ENCODE measurements at places on chromosomes 2 and 18.

DNA sequence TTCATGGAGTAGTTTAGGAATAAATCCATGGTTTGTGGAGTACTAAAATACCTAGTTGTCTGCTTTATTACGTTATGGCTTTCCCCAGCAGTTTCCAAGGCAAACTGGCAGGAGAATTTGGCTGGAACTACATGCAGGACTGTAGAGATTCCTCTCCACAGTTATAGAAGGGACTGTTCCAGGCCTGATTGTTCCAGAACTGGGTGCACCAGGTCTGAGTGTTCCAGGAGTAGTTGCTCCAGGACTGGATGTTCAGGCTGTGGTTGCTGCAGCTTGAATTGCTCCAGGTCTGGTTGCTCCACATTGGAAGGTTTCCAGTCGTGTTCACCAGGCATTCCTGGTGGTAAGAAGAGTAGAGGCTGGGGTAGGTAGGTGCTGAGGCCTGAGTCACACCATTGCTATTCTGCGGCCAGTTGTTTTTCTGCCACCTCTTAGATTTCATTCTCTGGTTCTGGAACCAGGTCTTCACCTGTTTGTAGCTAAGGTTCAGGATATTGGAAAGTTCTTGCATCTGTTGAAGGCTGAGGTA lies 28.1 kb downstream of the SGPP2 start:
- no peak for DNase-seq

- DNase-seq: no peak
Observed at GRCh38 chr2:143471550-143471949, 342.3 kb downstream of the ARHGAP15 start.

DNA sequence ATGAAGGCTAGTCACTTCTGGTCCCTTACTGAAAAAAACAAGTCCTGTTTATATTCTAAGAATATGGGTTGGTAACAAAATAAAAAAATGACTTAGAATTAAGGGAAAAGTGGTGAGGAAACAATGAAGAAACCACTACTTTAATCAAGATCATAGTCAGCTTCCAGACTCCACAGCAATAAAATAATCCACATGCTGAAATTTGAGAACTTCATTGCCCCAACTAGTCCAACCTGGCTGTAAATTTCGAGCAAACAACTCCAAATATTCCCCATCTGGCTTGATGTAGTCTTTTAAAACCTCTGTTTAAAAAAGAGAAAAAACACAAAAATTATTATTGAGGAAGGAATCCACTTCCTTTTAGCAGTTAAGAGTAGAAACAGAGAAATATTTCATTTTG lies 32.5 kb downstream of the METTL4 start:
- DNase-seq: no peak

- no peak for DNase-seq
Observed at GRCh38 chr2:187962538-187962937, 329.1 kb upstream of the GULP1 start.

DNA sequence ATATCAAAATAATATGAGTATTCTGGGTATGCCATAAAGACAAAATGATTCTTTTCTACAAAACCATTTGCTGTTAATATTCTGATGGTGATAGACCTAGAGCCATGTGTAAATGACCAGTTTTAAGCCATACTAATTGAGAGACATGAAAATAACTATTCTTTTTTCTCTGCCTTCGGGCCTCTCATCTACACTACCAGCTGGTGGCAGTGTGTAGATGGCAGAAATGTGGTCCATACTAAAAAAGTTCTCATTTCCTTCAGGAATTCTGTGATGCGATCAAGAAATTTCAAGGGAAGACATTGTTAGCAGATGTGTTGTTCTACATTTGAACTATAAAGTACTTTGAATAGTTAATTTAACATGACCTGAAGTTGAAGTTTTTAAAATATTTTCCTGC lies 485.2 kb downstream of the TRIB2 start:
- no peak for DNase-seq

DNA sequence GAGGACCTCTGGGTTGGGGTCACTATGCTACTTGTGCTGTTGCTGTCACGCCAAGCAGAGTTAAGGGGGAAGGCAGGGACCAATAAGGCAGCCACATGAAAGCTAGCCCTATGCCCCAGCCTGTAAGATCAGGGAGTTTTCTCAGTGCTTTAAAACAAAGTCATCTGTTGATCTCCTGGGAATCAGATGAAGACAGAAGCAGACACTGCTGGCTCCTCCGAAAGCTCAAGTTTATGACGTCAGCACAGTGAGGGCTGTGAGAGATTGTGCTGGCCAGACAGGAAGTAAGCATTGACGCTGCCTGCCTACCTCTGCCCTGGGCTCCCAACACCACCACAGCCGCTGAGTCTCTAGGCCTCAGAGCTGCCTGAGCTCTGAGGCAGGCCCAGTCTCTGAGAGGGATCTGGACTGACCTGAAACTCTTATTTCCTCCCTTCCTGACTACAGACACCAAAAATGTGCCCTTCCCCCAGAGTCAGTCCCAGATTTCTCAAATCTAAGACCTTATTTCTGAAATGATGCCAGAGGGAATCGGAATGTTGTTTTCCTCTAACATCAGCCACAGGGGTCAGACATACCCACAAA lies 118.1 kb upstream of the EPAS1 start:
- DNase-seq: no peak
